ENCODE measurements at places on chromosomes 6 and 20. TPM values are rescaled to one million over a fixed set of nuclear protein-coding genes. Genes with fewer than 3 reads are reported as not detected.

Gene CST5
- total RNA-seq = not detected

Gene CST4
- total RNA-seq = not detected

Gene CNR1
- 327 TPM for total RNA-seq

Gene RAET1L
- 0.62 TPM for total RNA-seq

Gene FOXC1
- total RNA-seq = 4.8 TPM

Gene ZNFX1
- 14.0 TPM for total RNA-seq

Gene RAET1G
- total RNA-seq = not detected

Gene HLA-DOB
- total RNA-seq = not detected

Gene COQ3
- 12.2 TPM for total RNA-seq

Gene HLA-DQA1
- 0.16 TPM for total RNA-seq

Gene HLA-DMB
- 2.0 TPM for total RNA-seq
